Esophagus mucosa (tissue), 1 donor: ENCODE measurements at places on chromosomes 1 and 21. TPM values are rescaled to one million over a fixed set of nuclear protein-coding genes. Genes with fewer than 3 reads are reported as not detected.

AMY2B gene
- total RNA-seq = 2.9 TPM

MECR gene
- 21.0 TPM for total RNA-seq

TRIM46 gene
- 0.12 TPM for total RNA-seq

AADACL4 gene
- total RNA-seq = not detected

BRDT gene
- total RNA-seq = not detected

CHIA gene
- total RNA-seq = not detected

FCRL1 gene
- 1.2 TPM for total RNA-seq

MIXL1 gene
- total RNA-seq = not detected

GRCh38 chr1:244097523-244098405 is 46.7 kb downstream of the ZBTB18 start:
- ATAC-seq = no peak

DNA sequence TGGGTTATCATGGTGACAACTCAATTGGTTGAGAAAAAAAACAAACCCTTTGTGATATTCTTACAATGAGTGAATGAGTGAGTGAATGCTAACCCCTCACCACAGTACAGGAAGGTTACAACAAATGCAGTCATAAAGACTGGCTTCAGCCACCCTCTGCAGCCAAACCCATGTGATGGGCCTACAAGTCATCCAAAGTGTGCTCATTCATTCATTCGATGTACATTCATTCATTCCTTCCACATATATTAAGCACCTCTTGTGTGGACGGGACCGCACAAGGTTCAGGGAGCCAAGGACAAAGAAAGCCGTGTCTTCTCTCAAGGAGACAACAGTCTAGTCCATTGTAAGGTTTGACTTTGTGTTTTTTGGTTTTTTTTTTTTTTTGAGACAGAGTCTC is 49.4 kb downstream of the WDR4 start:
- ATAC-seq = no peak

- ATAC-seq = no peak
These were observed 953.8 kb upstream of the ADGRL2 start for GRCh38 chr1:80846966-80847365.

GRCh38 chr21:34623516-34623915 is 8.6 kb upstream of the RCAN1 start:
- ATAC-seq = no peak

DNA sequence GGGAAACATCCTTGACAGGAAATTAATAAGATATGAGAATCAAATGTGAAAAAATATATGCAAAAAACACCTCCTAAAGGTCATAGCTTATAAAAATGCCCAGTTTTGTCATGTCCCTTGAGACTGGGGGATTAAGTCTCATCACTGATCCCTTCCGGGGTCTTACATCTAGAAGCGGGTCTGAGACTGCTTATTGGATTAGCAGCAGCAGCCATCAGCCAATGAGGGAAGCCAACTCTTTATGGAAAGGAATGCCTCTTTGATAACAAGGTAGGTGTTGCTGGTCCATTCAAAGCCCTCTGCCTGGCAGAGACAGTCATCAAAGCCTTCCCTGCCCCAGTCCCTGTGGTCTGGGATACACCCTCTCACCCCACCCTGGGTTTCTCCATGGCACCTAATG is 3.9 kb upstream of the CACNA1S start:
- ATAC-seq = no peak

DNA sequence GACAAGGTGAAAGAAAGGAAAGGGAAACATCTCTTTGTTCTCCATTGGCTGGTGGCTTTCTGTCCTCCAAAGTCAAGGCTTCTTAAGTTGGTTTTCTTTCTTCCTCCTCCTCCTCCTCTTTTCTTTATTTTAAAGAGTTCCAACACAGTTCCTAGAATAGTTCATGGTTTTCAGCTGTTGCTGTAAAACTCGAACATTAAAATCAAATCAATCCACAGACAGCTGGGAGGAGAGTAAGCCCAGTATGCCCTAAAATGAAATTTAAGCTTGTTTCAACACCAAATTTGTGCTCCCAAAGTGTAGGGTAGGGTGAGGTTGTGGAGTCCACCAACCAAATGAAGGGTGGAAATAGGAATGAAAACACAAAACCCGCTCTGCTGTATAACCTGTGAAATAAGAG is 10.5 kb upstream of the CPLANE2 start:
- ATAC-seq = no peak

DNA sequence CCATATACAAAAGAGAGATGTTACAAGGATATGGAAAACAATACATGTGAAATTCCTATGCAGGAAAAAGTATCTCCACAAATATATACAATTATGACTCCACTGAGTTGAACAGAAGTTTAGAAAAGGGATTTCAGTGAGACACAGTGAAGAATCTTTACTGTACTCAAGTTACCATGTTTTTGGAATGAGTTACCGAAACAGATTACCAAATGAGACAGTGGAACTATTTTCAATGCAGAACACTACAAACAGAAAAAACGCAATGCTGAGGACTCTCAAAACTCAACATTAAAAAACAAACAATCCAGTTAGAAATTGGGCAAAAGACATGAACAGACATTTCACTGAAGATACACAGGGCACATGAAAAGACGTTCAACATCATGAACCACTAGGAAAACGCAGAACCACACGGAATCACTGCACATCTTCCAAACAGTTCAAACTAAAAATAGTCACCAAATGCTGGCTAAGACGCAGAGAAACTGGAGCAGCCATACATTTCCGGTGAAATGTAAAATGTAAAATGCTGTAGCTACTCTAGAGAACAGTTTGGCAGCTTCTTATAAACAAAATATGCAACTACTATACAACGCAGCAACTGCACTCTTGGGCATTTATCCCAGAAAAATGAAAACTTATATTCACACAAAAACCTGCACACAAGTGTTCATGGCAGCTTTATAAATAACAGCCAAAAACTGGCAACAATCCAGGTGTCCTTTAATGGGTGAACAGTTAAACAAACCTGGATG is 118.7 kb downstream of the UBR4 start:
- ATAC-seq = no peak

GRCh38 chr1:111959436-111959835 is 30.0 kb downstream of the KCND3 start:
- ATAC-seq = no peak

GRCh38 chr1:184002071-184002470 is 35.5 kb downstream of the COLGALT2 start:
- ATAC-seq = peak; percentile 29

- ATAC-seq = no peak
These were observed 50.8 kb downstream of the TOMM20 start for GRCh38 chr1:235077571-235078479.

DNA sequence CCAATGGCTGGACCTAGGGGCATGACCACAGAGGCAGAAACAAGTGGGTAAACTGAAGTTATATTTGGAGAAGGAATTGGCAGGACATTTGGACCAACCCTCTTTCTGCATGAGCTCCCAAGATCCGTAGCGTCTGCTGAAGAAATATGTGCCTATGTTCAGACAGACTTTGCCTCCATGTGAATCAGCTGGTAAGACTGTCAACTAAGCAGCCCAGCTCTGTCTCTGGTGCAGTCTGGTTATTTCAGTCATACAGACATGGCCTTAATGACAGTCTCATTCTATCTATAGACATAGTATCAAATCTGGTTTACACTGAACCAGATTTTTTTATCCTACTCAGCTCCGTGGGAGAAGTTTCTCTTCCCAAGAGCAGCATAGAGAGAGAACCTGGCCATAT is 63.1 kb upstream of the PBX1 start:
- ATAC-seq = no peak

GRCh38 chr1:155010211-155010918 is 7.8 kb downstream of the ZBTB7B start:
- no peak for ATAC-seq

DNA sequence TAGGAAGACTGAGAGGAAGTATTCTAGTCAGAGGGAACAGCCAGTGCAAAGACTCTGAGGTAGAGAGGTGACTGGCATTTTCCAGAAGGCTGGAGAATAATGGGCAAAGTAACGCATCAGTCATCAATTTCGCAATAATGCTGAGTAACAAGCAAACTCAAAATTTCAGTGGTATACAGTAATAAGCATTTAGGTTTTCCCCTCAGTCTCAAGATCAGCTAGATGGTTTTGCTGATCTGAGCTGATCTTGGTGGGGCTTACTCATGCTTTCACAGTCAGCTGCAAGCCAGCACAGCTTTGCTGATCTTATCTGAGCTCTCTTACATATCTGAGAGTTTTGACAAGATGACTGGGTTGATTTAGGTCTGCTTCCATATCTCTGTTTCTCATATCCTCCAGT is 108.7 kb downstream of the TSEN15 start:
- no peak for ATAC-seq

- ATAC-seq = peak; percentile 6
These were observed 74.3 kb upstream of the SIPA1L2 start for GRCh38 chr1:232704256-232704655.

- ATAC-seq = no peak
These were observed 7.8 kb downstream of the STK40 start for GRCh38 chr1:36377791-36378492.

GRCh38 chr21:32468681-32469111 is 56.2 kb downstream of the EVA1C start:
- ATAC-seq = peak; percentile 67

DNA sequence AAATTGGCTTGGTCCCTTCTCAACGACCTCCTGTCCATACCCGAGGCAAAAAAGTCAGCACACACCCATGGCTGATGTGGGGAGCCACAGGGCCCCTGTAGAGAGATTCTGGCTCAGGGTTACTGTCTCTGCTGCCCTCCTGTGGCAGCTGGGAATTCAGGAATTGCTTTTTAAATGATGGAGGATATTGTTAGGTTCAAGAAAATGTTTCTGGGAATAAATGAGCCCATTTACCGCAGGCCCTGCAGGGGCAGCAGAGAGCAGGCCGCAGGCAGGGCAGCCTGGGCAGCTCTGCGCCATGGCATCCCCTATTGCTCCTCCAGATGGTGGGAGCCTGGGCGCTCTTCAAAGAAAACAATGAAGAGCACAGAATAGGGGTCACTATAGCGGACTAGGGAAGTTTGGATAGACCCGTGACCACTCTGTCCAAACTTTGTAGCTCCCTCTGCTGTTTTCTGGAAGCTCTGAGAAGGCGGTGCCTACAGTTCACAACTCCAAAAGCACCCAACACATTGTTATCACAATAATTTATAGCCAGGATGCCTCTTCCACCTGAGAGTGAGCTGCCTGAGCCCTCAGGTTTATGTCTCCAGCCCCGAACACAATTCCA is 201.1 kb downstream of the BACH1 start:
- ATAC-seq = peak; percentile 42

GRCh38 chr1:56180520-56181190 is 398.7 kb downstream of the PLPP3 start:
- ATAC-seq = no peak

DNA sequence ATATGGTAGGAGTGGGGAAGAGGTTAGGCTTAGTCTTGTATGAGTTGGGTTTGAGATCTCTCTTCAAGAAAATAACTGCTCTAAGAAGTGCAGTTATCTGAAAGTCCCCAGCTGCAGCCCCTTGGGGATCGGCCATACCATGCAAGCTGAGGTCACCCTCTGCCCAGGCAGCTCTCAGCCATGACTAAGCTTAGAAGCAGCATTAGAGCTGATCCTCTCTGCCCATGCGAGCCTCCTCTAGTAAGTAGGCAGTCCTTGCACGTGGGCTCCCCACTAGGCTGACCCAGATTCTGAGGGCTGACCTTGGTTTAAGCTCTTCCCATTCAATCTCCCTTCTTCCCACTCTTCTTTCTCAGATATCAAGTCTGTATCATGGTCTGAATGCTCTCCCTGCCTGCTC is 121.0 kb upstream of the UBE2U start:
- no peak for ATAC-seq

DNA sequence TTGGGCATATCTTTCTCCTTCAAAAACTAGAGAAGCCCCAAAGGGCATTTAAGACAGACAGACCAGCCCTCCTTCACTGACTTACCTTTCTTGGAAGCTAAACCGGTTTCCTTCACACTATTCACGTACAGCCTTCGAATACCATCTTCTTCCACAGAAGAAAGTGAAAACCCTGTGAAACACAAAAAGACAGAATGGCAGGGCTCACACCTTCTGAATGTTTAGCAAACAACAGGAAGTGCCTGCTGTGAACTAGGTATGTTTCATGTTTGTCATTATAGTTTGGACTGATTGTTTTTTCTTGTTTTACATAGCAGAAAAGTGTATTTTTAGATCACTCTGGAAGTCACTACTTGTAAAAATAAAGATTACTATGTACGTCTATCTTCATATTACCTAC is 148.6 kb upstream of the KRTAP19-8 start:
- ATAC-seq = no peak

DNA sequence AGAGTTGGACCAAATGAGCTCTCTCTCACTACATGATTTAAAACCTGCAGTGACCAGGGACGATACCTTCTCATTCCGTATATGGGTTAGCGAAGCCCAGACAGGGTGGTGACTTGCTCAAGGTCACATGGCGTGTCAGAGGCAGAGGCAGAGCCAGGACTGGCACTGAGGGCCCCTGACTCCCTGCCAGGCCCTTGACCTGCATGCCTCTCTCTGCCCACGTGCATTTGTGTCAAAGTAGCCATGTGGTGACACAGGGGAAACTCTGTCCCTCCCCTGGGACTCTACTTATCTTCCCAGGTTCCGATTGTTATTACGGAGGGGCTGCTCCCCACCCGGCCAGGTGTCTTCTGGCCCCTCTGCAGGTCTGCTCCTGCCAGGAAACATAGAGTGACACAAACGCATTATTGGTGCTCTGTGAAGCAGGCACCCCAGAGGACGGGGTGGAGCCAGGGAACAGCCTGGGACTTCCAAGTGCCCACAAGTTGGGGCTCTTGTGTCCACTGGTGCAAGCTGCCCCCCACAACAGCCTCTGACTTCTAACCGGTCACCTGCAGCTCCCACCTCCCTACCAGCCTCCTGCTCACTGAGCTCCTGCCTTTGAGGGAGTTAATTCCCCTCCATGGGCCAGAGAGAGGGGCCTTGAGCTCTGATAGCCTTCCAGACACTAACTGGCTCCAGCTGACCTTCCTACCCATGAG is 7.3 kb upstream of the TINAGL1 start:
- no peak for ATAC-seq

- ATAC-seq = peak; percentile 48
These were observed 804.8 kb downstream of the USP25 start for GRCh38 chr21:16534408-16535101.

GRCh38 chr1:211603191-211603701 is 24.3 kb upstream of the SLC30A1 start:
- peak; percentile 83 for ATAC-seq

- no peak for ATAC-seq
These were observed 34.9 kb upstream of the PLA2G5 start for GRCh38 chr1:20035114-20035513.

DNA sequence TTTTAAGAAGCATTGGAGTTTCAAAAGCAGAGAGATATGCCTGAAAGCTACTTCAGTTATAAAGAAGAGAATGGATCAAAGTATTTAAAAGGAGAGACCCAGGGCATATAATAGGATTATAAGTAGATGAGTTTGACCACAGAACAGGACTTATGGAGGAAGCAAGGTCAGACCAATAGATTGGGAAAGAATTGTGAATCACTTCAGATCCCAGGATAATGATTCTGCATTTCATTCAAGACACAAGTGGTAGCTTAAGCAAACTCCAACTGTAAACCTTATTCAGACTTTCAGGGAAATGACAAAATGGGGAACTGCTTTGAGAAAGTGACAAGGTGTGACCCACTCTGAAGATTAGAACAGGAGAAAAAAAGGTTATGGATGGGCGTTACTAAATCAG is 18.9 kb upstream of the OR10J5 start:
- ATAC-seq = no peak
